ENCODE measurements at places on chromosomes 5 and 9.

DNA sequence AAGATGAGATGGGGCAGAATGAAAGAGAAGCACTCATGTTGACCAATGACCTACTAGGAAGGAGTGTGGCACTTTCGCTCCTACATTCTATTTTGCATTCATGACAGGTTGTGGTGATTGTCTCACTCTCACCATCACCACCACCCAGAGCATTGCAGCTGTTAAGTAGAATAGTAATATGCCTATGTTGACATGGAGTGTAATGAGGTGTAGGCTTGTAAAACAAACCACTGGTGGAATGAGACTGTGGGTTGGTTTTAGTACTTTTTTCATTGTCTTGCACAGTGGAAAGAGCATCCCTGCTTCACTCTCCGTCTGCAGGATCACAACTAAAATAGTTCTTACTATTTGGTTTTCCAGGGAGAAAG lies 516.7 kb downstream of the NTRK2 start:
- DNase-seq = no peak

DNA sequence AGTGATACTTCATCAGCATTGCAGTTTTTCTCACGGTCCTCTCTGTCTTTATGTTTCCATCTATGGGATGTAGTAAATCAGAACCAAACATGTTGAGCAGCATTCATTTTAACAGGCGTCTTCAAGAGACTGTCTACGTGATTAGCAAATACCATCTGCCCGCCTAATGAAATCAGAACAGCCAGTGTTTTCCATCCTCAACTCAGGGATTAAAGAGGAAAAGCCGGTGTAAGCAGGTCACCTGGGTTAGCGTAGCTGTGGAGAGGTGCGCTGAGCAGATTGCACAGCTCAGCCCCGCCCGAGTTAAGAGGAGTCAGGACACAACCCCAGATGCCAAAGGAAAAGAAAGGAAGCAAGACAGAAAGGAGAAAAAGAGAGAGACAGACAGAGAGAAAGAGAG lies 54.3 kb upstream of the ANKRD33B start:
- peak; percentile 73 for DNase-seq

DNA sequence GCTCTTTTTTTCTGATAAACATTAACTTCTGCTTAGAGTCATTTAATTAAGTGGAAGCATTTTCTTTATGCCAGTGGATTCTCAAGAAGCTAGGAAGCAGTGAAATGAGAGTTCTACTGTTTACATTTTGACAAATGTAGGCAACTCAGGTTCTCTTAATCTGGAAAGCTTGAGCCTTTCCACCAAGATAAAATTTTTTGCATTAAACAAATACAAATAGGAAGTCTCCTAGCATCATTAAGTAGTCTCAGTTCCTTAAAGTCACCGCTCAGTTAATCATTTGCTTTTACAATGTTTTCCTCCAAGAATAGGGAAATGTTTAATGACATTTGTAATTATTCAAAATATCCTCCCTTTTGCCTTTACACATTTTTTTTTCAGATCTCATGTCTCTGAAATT lies 290.4 kb upstream of the PDE4D start:
- DNase-seq = no peak

DNA sequence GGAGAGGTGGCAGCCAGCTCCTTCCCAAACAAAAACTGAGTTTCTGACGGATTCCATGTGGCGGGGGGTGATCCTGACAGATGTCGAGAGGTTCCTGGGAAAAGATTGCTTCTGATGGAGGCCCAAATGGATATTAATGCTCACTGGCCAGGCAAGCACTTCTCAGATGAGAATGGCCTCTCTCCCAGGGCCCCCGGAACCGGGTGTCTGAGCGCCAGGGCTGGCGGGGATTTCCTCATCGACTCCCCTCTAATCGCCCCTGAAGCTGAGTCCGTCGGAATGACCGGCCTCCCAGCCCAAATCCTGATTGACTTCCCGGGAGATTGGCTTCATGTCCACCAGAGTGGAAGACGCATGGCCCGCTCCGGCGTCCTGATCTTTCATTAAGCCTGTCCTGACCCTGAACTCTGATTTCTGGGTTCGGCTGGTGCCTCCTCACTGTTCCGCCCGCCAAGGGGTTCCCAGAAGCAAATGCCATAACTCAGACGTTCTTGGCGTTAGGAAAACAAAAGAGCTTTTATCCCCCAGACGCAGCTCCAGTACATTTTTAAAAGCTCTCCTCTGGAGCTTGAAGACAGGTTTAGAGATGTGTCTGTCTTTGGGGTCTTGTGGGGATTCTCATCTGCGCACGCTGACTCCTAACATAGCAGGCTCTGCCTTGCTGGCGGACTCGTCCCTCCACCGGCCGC lies 17.6 kb downstream of the FIBCD1 start:
- no peak for DNase-seq

GRCh38 chr5:65815161-65815560 lies 93.2 kb downstream of the NLN start:
- no peak for DNase-seq

DNA sequence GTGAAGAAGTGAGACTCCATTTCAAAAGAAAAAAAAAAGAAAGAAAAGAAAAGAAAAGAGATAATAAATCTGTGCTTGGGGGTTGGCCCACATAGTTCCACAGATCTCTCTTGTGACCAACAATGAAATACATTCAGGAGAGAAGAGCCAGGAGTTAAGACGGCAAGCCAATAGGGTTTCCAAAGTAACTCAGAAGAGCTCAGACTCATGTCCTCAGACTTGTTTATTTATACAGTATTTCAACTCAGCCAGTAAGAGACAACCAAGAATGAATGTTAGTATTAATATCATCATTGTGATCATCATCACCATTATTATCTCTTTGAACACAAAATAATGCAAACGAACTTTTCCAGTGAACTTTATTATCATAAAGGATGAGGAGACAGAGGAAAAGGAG lies 140.2 kb downstream of the GLIS3 start:
- no peak for DNase-seq

GRCh38 chr9:129166623-129167557 lies 11.2 kb downstream of the IER5L start:
- no peak for DNase-seq

GRCh38 chr9:21677834-21678233 lies 124.6 kb upstream of the MTAP start:
- DNase-seq = no peak

DNA sequence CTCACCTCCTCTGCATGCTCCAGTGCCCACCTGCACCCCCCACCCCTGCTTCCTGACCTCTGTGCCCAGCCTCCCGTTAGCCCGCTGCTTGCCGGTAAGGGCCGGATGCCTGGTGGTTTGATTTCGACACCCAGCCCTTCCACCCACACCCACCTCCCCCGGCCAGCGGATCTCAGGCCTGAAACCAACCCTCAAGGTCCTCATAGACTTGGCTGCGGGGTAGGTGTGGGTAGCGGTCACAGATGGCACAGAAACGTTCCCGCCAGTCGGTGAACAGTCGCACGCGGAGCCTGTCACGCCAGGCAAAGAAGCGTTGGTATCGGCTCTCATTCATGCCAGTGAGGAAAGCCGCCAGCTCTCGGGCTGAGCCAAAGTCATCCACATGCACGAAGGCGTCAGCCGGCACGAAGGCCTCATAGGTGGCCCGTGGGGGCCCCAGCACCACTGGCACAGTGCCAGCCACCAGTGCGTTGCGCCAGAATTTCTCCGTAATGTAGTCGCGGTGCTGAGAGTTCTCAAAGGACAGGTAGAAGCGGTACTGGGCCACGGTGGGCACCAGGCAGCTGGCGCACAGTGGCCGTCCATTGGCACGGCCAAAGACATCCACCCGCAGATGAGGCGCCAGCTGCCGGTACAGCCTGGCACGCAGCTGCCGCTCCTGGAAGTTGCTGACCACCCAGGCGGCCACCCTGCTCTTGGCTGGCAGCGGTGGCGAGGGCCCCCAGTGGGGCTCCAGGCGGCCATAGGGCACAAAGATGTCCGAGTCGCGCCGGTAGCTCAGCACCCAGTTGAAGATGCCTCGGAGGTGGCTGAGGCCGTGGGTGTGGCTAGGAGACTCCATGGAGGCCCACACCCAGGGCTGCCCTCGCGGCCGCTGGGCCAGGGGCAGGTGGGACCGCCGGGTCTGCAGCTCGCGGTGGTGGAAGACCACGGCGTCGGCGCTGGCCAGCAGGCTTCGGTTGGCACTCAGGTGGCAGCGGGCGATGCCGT lies 1.1 kb downstream of the FUT7 start:
- DNase-seq = no peak

DNA sequence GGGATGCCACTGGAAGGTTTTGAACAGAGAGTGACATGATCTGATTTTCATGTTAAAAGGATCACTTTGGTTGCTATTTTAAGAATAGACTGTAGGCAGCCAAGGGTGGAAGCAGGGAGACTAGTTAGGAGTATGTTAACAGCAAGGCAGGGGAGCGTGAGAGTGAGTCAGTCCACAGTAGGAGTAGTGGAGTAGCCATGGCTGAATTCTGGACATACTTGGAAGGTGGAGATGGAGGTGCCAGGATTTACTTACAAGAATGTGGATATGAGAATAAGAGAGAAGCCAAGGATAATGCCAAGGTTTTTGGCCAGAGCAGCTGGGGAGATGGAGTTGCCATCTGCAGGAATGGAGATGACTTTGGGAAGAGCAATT lies 118.8 kb downstream of the GALNT10 start:
- no peak for DNase-seq

GRCh38 chr5:54311176-54311677 lies 854 bp upstream of the ARL15 start:
- no peak for DNase-seq

- DNase-seq = no peak
Measured at GRCh38 chr9:136204838-136205706, at the start of gene LHX3. Gene LHX3 (minus strand): TSS chr9:136205128. CDS start chr9:136205012, 116 bp downstream.

DNA sequence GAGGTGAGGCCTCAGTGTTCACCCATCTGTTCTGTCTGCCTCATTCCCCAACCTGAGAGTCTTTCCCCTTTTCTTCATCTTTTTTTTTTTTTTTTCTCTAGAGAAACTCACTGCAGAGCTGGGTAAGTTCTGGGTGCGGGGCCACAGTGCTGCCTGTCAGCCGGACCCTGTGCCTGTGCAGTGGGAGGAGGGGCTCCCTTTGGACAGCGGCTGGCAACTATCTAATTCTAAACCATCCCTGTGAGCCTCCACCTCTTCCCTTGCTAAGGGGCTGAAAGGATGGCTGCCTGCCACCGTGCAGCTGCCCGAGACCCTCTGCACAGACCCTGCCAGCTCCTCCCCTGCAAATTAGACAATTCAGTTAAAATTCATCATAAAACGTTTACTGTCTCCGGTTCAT lies 14.1 kb downstream of the BTNL9 start:
- no peak for DNase-seq

DNA sequence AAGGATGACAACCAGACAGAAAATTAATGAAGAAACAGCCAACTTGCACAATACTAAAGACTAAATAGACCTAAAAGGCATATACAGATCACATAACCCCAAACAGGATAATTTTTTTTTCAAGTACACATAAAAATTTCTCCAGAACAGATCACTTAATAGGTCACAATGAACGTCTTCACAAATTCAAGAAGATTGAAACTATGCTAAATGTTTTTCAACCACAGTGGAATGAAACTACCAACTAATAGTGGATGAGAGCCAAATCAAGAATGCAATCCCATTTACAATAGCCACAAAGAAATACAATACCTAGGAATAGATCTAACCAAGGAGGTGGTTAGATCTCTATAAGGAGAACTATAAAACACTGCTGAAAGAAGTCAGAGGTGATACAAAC lies 145.8 kb downstream of the TMEM232 start:
- no peak for DNase-seq
